ENCODE measurements at places on chromosomes 16 and 17.

DNA sequence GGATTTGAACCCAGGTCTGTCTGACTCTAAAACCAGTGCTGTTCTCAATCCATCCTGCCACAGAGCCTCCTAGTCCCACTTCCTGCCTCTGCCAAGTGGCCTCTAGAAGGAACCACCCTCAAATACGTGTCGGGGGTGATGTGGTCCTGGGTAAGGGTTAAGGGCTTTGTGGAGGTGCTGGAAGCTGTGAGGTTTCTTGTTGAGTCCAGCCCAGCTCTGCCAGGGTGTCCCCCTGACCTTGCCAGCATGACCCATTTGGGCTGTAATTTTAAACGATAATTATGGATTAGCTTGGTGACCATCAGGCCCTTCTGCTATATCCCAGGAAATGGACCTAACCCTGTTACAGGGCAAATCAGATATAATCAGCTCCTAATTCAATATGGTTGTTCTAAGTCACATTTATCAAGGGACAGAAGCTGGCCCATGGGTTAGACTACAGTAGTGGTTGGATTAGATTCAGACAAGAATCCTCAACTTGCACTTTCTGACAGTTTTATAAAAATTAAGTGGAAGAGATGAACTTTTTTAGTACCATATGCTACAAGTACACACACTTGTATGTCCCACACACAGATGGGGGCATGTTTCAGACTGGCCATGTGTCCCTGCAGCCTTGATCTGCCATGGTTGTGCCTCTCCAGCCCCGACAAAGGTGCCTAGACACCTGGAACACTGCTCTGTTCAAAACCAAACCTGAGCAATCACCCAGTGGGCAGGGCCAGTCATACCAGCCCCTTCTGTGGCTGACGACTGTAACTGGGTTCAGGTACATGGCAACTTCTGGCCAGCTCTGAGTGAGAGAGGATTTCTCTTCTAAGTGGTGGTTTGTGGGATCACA is 48.0 kb downstream of the SMPD3 start:
- no peak for DNase-seq

GRCh38 chr16:86501989-86502855 is 8.1 kb upstream of the FOXF1 start:
- DNase-seq: no peak

DNA sequence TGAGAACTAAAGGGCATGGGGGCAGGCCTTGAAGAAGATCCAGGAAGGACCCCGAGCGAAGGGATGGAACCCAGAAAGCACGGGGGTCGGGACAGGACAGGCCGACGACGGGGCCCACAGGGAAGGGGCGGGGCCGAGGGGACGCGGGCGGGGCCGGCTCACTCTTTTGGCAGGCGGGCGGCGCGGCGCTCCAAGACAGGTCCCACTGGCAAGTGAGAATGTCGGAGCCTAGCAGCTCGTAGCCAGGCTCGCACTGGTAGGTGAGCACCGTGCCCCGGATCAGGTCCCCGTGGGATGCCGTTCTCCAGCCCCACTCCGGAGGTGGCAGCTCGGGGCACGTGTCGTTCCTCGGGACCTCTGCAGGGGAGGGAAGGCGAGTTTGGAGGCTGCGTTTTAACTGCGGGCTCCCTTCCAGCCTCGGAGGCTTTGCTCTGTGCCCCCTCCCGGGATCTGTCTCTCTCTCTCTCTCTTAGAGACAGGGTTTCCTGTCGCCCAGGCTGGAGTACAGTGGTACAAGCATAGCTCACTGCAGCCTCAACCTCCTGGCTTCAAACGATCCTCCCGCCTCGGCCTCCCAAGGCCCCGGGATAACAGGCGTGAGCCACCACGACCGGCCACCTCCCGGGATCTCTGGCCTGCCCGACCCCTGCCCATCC is 13.7 kb upstream of the CDIPT start:
- DNase-seq: peak; percentile 33

DNA sequence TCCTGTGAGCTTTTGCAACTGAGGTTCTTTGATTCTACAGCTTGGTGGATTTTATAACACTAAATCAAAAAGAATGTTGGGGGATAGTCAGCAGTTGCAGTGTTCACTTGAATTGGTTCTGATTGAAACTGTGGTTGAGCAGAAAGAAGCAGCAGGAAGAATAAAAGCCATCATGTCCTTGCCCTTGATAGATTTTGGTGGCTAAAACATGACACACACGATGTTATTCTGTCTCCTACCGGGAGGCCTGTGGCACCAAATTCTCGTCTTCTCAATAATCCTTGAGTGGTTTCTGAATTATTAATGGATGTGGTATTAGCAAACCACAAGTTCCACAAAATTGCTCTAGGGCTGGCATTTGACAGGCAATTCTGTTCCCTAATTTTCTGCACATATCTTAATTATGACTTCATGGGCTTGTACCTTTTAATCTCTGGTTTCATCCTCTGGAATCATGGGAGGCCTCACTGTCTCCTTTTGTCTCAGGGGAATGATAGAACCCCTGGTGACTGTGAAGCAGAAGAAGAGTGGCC is 338.2 kb downstream of the SNX29 start:
- DNase-seq: no peak

DNA sequence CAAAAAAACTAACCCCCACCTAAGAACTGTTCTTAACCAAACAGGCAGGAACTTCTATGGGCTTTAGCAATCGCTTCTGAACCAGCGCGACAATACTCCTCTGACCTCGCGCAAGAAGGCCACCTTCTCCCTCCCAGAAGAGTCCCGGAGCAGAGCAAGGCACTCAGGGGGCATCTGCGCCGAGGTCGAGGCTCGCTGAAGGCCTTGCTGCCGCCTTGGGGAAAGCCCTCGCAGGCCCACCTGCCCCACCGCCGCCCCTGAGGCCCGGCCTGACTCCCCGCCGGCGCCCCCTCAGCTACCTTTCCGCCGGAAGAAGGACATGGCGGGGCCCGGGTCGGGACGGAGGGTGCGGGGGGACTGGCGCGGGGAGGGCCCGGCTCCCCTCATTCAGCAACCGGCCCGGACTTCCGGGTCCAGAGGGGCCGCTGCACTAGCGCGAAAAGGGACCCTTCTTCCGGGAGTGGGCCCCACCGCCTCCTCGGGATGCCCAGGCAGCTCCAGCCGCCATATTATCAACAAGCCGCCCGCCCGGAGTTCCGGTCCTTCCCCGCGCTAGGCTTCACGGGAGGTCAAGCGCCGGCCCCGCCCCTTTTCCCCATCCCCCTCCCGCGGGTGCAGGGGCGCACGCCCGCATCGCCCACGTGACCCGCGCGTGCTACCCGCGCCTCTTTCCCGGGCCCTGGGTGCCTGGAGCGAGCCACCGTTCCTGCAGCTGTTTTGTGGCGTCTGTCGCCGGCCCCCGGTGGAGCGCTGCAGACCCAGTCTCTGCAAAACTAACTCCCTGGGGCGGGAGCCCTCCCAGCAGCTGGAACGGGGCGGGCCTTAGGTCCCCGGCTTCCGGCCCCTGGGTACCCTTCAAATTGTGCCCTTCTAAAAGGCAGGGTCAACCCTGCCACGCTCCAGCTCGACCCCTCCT is at the start of gene AKAP10:
AKAP10 (minus strand) TSS at position 536 of the 916 bp plus-strand sequence; CDS start at position 387, 149 bp downstream.
- DNase-seq: peak; percentile 92

DNA sequence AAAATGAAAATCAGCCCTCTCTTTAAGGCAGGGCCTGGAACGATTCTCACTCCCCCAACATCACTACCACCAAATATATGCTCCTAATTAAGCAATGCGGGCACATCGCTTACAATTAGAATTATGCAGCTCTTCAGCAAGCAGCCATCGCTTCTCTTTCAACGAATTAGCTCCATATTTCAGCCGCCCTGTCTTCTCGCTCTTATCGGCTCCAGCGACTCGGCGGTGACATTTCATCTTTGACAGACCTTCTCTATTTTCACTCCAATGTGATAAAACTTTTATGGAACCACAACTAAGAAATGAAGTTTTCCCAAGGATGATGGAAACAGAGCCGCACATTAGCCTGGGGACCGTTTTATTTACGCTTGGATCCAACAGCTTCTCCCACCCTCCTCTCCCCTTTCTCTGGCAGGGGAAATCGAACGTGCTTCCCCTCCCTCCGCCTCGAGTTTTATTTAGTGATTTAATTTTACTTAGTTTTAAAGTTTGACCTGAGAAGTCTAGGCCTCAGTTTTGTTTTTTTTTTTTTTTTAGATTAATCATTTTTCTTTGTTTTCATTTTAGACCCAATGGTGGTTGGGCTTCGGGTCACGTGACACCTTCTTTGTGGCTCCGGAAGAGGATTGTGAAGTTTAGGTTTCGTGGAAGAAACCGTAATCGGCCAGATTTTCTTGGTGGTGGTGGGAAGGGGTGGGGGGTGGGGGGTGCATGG is 3.1 kb upstream of the HOXB2 start:
- DNase-seq: peak; percentile 38

DNA sequence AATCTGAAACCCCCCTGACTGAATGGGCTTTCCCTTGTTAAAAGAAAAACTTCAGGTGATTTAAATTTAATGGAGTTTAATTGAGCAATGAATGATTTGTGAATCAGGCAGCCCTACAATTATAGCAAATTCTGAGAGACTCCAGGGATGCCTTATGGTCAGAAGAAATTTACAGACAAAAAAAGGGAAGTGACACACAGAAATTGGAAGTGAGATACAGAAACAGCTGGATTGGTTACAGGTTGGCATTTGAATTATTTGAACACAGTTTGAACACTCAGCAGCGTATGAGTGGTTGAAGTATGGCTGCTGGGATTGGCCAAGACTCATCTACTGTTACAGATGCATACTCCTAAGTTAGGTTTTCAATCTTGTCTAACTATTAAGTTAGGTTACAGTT is 19.0 kb upstream of the CPHXL start:
- DNase-seq: no peak

GRCh38 chr17:15405058-15405415 is 62.4 kb downstream of the CDRT4 start:
- no peak for DNase-seq

GRCh38 chr17:82324566-82325285 is 7.3 kb upstream of the CD7 start:
- no peak for DNase-seq

DNA sequence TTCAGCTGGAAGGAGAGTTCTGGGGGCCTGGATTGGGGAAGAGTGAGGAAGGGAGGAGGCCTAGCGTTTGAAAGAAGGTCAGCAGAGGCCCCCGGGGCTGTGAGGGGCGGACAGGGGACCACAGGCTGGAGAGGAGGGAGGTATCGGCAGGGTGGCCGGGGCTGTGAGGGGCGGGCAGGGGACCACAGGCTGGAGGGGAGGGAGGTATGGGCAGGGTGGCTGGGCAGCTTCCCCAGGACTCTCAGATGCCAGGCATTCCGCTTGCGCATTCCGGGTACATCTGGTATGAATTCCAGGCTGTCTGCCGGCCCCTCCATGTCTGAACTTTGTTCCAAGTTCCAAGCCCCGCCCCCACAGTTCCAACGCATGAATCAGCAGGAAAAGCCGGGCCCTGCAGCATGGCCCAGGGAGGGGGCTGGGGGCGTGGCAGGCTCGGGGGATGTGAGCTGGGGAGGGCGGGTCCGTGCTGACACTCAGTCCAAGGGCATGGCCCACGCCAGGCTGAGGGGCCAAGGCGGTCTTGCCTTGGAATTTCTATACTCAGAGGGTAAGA is 4.3 kb upstream of the TLCD2 start:
- DNase-seq: no peak

DNA sequence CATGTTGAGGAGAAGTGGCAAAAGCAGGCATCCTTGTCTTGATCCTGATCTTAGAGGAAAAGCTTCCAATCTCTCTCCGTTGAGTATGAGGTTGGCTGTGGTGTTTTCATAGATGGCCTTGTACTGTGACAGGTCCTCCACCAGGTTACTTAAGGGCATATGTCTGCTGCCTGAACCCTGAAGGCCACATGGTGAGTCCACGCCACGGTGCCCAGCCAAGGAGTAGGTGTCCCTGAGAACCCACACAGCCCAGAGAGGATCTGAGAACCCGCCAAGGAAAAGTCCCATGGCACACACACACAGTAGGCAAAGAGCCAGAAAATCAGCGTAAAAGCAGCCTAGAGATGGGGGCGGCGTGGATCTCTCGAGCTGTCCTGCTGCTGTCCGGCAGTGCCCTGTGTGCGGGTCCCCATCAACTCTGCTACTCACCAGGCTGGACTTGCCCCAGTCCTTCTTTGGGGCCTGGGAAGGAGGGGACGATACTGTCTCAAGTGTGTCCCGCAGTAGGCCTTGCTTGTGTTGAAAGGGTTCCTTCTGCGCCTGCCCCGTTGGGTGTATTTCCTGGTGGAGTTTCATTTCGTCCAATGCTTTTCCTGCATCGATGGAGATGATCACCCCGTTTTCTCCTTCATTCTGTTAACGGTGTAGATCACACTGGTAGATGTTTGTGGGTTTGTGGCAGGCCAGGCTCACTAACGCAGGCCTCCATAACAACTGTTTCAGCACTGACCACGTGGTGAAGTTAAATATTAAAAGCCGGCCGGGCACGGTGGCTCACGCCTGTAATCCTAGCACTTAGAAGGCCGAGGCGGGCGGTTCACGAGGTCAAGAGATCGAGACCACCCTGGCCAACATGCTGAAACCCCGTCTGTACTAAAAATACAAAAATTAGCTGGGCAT is 90.8 kb upstream of the DNAH17 start:
- DNase-seq: no peak

DNA sequence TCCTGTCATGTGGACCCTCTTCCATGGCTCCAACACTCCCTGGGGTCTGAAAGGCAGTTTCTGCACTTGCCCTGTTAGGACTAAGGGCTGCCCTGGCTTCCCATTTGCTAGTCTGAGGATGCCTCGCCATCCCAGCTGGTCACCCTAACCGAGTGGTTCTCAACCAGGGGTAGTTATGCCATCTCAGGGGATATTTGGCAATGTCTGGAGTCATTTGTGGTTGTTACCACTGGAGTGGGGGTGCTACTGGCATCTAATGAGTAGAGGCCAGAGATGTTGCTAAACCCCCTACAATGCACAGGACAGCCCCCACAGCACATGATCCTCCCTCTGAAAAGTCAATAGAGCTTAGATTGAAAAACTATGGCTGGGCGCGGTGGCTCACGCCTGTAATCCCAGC is 26.9 kb upstream of the CDH1 start:
- no peak for DNase-seq

DNA sequence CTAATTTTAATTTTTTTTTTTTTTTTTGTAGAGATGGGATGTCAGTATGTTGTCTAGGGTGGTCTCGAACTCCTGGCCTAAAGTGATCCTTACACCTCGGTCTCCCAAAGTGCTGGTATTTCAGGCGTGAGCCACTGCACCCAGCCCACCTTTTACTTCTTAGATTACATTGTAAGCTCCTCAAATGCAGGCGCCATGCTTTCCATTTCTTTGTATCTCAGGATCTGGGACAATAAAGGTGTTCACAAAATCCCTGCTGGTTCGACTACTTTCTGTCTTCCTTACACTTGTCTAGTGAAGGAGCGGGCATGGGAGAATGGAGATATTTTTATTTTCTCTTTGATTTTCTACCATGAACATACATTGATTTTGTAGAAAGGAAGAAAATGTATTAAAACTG is 23.2 kb upstream of the C16orf74 start:
- DNase-seq: no peak

DNA sequence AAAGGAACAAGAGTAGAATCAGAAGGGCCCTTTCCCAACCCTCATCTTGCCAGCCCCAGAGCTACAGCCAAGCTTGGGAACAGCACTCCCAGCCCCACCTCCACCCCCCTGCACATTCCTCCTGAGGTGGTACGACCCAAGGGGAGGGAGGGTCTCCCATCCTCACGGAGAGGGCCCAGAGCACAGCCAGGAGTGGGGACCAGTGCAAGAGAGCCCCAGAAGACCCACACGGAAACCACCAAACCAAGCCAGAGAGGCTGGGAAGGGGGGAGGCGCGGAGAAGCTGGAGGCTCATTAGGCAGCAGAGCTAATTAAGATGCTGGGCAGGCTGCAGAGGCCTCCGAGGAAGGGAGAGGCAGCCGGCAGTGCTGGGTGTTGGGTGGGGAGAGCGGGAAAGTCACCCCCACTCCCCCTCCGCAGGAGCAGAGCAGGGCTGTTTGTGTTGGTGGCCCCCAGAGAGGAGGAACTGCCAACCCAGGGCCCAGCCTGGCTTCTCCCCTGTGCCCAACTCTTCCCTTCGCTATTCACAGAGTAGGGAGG is 2.4 kb downstream of the CACNB1 start:
- DNase-seq: no peak

Measured in T-helper 9 cell (primary cell).